A549 treated with GW870086 at 1 μM for 4 hours (cell line): ENCODE measurements at places on chromosomes 3 and 15. TPM values are rescaled to one million over a fixed set of nuclear protein-coding genes. Genes with fewer than 3 reads are reported as not detected.

Gene LRRK1
- total RNA-seq = 13.7 to 18.2 TPM (median 17.3 TPM) in 5 replicates

Gene IL5RA
- 0.10 TPM in 1 of 5 replicates, not detected in the others for total RNA-seq

Gene MAP3K13
- 11.8 to 14.2 TPM (median 13.1 TPM) in 5 replicates for total RNA-seq

Gene IL17RD
- 0.43 to 1.2 TPM (median 1.0 TPM) in 5 replicates for total RNA-seq
